ENCODE measurements at places on chromosomes 3 and 15.
A peak's percentile ranks its signal among the peaks of the same experiment; 100 is the strongest.

DNA sequence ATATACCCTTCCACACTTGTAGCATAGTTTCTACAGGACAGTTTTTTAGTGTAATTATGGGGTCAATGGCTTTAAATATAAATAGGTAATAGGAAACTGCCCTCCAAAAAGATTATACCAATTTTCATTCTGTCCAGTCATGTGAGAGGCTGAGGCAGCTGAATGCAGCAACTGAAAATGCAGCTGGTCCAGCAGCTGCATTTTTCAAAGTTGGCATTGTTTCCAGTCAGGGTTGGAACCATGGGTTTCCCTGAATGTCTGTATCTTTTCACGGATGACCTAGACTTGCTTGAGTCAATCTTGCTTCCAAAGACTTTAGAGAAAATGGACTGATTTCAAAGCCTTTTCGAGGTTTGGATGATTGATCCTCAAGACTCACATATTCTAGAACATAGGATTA is 9.9 kb upstream of the KNL1 start:
- no peak for DNase-seq

DNA sequence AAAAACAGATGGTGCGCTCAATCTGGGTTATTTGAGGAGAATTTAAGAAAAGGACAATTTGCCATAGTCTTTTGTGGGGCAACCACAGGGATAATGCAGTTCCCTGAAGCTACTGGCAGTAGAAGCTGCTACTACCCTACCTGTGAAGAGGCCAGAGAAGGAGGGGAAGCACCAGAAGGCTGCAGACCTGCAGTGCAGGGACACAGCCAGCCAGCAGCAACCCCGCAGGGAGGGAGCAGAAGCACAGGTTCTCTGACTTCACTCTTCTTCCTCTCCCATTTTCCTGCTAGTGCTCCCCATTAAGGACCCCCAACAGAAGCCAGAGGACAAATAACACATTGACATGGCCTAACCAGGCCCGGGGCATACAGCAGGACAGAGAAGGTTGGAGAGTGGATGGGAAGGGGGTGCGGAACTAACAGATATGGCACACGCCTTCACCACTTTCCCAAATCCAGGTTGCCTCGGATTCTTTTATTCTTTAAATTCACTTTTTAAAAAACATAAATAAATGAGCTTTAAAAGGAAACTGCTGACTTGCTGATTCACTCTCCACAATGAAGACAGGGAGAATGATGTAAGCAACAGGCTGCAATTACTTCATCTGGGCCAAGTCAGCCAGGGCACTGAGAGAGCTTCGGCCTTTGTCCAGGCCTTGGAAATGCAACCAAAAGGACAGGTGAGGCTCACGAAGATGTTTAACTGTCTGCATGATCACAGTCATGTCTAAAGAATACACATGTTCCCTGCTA is 30.1 kb downstream of the POPDC2 start:
- no peak for DNase-seq

DNA sequence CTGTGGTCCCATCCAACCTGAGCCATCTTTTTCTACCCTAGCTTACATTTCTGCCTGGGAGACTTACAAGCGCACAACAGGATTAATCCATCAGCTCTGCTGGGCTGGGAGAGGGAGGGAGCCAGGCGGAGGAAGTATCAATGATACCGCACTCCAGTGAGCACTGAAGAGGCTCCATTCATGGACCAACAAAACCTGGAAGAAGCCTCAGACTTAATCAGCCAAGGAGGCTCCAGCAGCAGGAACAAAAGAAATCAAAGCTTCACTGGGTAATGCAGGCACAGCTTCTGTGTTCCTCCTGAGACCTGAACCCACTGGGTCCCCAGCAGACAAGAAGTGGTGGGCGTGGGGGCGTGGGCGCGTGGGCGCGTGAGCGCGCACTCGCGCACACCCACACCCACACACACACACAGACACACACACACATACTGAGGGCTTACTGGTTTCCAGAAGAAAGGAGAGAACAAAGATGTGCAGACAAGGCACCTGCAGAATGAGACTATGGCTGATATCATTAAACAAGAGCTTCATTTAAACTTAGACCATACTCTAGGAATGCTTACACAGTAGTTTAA is 87.0 kb upstream of the BOC start:
- no peak for DNase-seq

GRCh38 chr3:73575953-73576352 is 48.8 kb downstream of the PDZRN3 start:
- no peak for DNase-seq

DNA sequence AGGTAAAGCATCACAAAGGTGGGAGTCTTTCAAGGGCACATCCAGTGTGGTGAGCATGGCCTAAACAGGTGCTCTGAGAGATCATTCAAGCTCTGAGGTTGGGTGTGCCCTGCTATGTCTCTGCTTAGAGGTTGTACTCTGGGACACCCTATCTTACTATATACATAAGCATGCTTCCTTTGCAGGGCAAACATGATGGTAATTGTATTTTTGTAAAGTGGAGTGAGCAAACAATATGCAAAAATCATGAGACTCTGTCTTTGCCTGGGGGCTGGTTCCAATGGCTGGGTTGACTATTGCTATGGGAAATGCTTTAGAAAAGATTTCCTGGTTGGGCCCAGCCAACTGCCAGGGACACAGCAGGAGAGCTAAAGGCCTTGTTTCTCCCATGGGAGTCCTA is 315.1 kb upstream of the TLE3 start:
- no peak for DNase-seq

GRCh38 chr3:177689869-177690268 is 492.6 kb upstream of the TBL1XR1 start:
- no peak for DNase-seq

- DNase-seq, result no peak
These were observed at the start of gene RHCG for GRCh38 chr15:89496155-89497098. RHCG (minus strand) TSS chr15:89496583; CDS start chr15:89496544, 39 bp downstream.

GRCh38 chr15:45457220-45457619 is 65.3 kb downstream of the SLC30A4 start:
- peak; percentile 5 for DNase-seq

DNA sequence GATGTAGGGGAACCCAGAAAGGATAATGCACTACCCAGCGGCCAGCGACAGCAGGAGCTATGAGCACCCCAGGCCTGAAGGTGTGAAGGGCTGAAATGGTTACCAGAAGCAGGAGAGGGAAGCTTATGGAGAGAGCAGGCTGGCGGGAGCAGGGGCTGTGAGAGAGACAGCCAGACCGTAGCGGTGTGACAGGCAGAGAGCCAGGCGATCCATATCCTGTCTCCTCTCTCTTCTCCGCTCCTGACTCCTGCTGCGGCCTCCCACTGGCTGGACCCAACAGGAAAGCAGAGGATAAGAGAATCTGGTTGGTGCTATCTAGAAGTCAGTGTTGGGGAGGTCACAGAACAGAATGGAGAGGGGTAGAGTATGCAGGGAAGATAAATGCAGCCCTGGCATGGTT is 49.9 kb downstream of the BTD start:
- DNase-seq, result no peak

DNA sequence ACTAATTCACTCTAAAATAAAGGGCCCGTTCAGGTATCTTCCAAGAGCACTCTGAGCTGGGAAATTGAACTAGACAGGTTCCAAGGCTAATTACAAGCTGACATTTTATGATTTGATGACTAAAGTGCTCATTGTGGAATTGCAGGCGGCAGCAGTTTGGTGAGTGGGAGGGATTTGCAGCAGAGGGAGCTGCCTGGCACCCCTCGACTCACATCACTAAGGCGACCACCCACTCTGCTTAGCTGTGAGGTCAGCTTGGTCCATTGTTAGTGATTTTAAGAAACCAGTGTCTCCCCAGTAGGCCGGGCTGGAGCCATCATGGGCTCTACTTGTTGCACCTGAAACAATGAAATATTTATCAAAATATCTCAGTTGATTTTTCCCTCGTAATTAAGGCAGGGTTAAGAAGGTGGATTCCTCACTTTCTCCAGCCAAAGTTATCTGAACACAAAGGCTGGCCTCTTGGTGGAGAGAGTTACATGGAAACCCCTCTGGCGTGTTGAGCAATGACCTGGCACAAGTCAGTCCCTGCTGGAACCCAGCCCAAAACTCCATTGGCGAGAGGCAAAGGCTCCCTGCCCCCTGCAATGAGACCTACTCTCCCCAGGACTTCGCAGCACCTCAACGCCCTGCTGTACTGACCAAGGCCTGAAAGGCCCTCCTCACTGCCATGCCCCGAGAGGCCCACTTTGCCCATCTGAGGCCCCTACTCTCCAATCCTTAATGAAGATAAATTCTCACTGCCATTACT is 65.0 kb upstream of the ATP2B2 start:
- DNase-seq, result no peak

DNA sequence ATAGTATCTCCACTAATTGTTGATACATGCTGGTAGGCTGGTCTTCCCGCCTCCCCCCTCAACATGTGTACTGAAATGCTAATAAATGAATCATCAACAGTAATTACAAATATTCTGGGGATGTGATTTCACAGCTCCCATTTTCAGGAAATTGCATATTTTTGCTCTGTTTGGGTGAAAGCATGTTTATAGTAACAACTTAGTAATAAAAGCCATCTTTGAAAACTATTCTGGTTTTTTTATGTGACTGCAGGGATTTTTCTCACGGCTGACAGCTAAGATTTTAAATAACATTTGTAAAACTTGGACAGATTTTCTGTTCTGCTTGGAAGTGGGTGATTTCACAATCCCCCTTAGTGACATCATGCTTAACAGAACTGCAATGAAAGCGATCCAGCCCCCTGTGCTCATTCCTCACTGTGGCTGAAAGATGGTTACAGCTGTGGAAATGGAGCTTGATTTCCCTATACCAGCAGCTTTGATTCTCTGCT is 25.6 kb upstream of the FAM174B start:
- no peak for DNase-seq

DNA sequence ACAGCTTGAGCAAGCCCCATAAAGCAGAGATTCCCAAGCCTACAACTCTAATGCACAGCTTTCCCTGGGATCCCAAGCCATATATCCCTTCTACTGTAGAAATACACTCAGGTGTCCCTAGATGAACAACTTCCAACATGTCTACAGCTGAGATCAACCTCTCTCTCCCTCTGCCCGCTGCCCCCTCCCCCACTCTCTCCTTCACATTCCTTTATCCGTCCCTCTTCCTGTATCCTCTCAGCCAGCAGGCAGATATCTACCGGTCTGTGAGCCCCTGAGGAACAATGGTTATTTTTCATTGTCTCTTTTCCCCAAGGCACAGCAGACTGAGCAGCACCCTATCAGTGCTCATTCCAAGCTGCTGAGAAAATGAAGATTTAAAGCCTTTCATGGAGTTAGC is 138.6 kb downstream of the SUCLG2 start:
- no peak for DNase-seq

DNA sequence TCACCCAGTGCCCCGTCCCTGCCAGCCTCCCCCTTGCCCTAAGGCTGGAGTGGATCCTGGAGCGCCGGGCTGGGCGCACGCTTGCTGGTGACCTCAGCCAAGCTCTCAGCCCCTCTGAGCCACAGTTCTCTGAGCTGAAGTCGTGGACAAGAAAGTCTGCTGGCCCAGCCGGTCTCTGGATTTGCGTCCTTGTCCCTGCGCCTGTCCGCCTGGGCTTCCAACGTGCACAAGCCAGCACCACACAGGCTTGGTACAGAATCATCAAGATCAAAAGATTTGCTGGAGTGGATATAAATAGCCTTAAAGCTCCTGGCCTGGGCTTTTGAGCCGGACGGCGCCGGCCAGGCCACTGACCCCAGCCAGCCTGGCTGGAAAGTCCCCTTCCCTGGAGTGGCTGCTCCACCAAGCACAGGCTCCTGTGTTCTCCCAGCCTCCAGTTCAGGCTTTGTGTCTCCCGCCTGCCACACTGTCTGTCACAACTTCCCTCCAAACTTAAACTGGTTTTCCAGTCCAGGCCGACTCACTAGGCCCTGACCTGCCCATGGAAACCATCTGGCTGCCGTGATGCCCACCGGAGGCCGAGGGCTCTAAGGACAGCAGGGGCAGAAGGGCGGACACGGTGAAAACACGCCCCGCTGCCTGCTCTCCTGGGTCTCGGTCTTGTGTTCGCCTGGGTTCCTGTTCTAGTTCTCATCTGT is 156.2 kb downstream of the NUP210 start:
- DNase-seq, result no peak

- no peak for DNase-seq
These were observed 1.0 kb downstream of the EOMES start for GRCh38 chr3:27720899-27721716.

GRCh38 chr15:26929588-26929987 is 41.4 kb upstream of the GABRG3 start:
- DNase-seq, result no peak

- DNase-seq, result no peak
These were observed 120.8 kb downstream of the DNAH12 start for GRCh38 chr3:57423335-57423734.

DNA sequence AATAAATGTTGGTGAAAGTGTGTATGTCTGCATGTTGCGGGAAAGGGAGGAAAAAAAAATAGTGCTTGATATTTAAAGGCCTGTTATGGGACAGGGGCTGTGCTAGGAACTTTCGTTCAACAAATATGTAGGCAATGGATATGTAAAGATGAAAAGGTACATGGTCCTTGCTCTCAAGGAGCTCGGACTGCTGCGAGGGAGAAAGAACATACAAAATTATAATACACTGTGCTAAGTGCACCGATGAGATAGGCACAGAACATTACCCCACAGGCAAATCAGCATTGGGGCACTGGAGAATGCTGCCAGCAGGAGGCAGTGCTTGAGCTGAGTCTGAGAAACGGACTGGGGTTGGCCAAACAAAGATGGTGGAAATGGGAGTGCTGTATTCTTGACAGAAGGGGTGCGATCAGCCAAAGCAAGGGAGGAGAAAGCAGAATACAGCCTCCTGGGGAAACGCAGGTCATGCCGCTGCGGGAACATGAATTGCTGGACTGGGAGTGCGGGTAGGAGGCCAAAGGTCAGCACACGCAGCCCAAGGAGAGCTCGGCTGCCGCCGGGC is 649 bp downstream of the C15orf40 start:
- DNase-seq, result peak; percentile 73

- DNase-seq, result no peak
These were observed 232.1 kb upstream of the CDIN1 start for GRCh38 chr15:36347272-36347858.

DNA sequence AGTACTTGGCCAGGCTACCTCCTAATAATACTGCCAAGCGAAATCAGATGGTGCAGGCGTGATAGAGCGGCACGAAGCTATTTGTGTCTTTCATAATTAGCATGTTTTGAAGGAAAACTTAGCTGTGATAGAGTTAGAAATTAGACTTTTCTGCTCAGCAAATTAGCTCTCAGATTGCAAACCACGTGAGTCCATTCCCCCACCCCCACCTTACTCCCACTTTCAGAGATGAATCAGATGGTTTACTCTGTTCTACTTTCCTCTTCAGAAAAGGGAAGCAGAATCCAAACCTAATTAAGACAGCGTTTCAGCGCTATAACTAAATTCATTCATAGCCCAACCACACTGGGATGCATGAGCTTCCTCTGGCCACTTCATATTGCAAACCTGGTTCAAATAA is 214.6 kb downstream of the SLCO3A1 start:
- no peak for DNase-seq

- DNase-seq, result no peak
These were observed 13.1 kb upstream of the CYP11A1 start for GRCh38 chr15:74380361-74381189.

- DNase-seq, result no peak
These were observed 35.3 kb upstream of the KY start for GRCh38 chr3:134685929-134686802.

Data from CD4-positive, alpha-beta T cell treated with Interleukin-17A for 4 hours (primary cell).